Peyer's patch (tissue), 4 donors: ENCODE measurements at places on chromosomes 5 and 9. TPM values are rescaled to one million over a fixed set of nuclear protein-coding genes. Genes with fewer than 3 reads are reported as not detected.

GRCh38 chr5:168109441-168109840, 182.0 kb upstream of the WWC1 start:
- no peaks in the 10 kb centered on the region for H3K4me1 ChIP-seq
- H3K4me3 ChIP-seq: no peak overlapping the region
- H3K27me3 ChIP-seq: no peaks in the 10 kb centered on the region

GRCh38 chr5:68227532-68228160, 12.1 kb downstream of the PIK3R1 start:
- no peaks in the 10 kb centered on the region for H3K27me3 ChIP-seq
- no peak for DNase-seq
- H3K27ac ChIP-seq: no peak overlapping the region
- no peaks in the 10 kb centered on the region for H3K4me1 ChIP-seq
- H3K36me3 ChIP-seq: no peaks in the 10 kb centered on the region
- H3K4me3 ChIP-seq: no peak overlapping the region

GRCh38 chr9:19690128-19690527, 98.7 kb downstream of the SLC24A2 start:
- H3K36me3 ChIP-seq: no peaks in the 10 kb centered on the region
- no peak overlapping the region for H3K4me3 ChIP-seq
- no peaks in the 10 kb centered on the region for H3K4me1 ChIP-seq

The GMCL2 gene
- total RNA-seq: not detected

The GRM6 gene
- not detected for total RNA-seq

The SLC1A3 gene
- total RNA-seq: 0.95 TPM

- no peaks in the 10 kb centered on the region for H3K4me1 ChIP-seq
- DNase-seq: no peak
- no peak overlapping the region for H3K27ac ChIP-seq
- H3K4me3 ChIP-seq: no peak overlapping the region
- H3K36me3 ChIP-seq: no peaks in the 10 kb centered on the region
- H3K27me3 ChIP-seq: no peaks in the 10 kb centered on the region
Observed at GRCh38 chr9:99351647-99352046, 129.6 kb downstream of the SEC61B start.

GRCh38 chr5:104084896-104085295, 522.3 kb upstream of the NUDT12 start:
- no peaks in the 10 kb centered on the region for H3K27me3 ChIP-seq
- H3K36me3 ChIP-seq: no peaks in the 10 kb centered on the region
- no peaks in the 10 kb centered on the region for H3K4me1 ChIP-seq
- H3K27ac ChIP-seq: no peak overlapping the region

GRCh38 chr5:10519729-10520128, 44.1 kb upstream of the ANKRD33B start:
- H3K27me3 ChIP-seq: no peaks in the 10 kb centered on the region
- no peak overlapping the region for H3K4me3 ChIP-seq
- no peak for DNase-seq
- H3K4me1 ChIP-seq: no peaks in the 10 kb centered on the region

- DNase-seq: no peak
- H3K36me3 ChIP-seq: no peaks in the 10 kb centered on the region
Observed at GRCh38 chr5:142826741-142827492, 56.7 kb downstream of the ARHGAP26 start.

DNA sequence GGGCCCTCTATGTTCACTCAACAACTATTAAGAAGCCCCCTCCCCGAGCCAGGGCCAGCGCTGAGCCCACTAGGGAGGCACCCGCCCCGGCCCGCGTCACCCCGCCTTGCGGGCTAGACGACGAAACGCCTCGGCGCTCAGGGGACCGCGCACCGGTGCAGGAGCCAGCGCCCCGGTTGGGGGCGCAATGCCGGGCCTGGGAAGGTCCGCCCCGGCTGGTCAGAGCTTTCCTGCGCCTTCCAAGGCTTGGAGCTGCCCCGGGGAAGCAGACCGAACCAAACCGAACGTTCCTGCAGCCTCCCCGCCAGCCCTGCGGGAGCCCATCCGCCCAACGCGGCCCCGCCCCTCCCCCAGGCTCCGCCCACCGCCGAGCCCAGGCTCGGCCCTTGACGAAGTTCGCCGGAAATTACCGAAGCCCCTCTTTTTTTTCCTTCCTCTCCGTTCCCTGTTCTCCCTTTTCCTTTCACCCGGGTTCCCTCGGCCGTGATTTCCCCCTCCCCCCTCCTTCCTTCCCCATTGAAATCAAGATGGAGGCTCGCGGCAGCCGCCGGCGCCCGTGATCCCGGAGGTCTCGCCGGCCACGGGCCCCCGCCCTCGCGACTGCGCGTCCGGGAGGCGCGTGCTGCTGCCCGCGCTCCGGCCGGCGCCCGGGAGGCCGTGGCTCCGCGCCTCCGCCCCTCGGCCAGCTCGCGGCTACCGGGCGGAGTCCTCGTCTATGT, at the start of gene TRIO:
TRIO (plus strand) TSS at position 516 of the 719 bp plus-strand sequence. CDS start 384 bp downstream, outside the sequence.
- no peaks in the 10 kb centered on the region for H3K27me3 ChIP-seq
- H3K36me3 ChIP-seq: no peaks in the 10 kb centered on the region
- DNase-seq: peak; percentile 95
- peaks cover 26% of the 10 kb centered on the region for H3K4me1 ChIP-seq
- H3K4me3 ChIP-seq: peak within 1 kb of the TSS; percentile 76
- peak within 1 kb of the TSS; percentile 97 for H3K27ac ChIP-seq

GRCh38 chr5:149745-150485, 41.4 kb upstream of the LRRC14B start:
- H3K4me1 ChIP-seq: no peaks in the 10 kb centered on the region
- no peaks in the 10 kb centered on the region for H3K27me3 ChIP-seq
- no peaks in the 10 kb centered on the region for H3K36me3 ChIP-seq
- no peak for DNase-seq
- H3K4me3 ChIP-seq: no peak overlapping the region

- no peaks in the 10 kb centered on the region for H3K4me1 ChIP-seq
- H3K4me3 ChIP-seq: peak within 1 kb of the TSS; percentile 49
- no peaks in the 10 kb centered on the region for H3K36me3 ChIP-seq
- no peaks in the 10 kb centered on the region for H3K27me3 ChIP-seq
- H3K27ac ChIP-seq: peak within 1 kb of the TSS; percentile 78
Observed at GRCh38 chr5:149581192-149581861, at the start of gene ARHGEF37. Gene ARHGEF37, plus strand, starts transcription at chr5:149581498. Its CDS starts 16,272 bp downstream, at chr5:149597770.

- H3K27me3 ChIP-seq: no peaks in the 10 kb centered on the region
- H3K27ac ChIP-seq: no peak overlapping the region
- no peak for DNase-seq
- no peak overlapping the region for H3K4me3 ChIP-seq
Observed at GRCh38 chr9:91312717-91313325, 48.9 kb downstream of the AUH start.

DNA sequence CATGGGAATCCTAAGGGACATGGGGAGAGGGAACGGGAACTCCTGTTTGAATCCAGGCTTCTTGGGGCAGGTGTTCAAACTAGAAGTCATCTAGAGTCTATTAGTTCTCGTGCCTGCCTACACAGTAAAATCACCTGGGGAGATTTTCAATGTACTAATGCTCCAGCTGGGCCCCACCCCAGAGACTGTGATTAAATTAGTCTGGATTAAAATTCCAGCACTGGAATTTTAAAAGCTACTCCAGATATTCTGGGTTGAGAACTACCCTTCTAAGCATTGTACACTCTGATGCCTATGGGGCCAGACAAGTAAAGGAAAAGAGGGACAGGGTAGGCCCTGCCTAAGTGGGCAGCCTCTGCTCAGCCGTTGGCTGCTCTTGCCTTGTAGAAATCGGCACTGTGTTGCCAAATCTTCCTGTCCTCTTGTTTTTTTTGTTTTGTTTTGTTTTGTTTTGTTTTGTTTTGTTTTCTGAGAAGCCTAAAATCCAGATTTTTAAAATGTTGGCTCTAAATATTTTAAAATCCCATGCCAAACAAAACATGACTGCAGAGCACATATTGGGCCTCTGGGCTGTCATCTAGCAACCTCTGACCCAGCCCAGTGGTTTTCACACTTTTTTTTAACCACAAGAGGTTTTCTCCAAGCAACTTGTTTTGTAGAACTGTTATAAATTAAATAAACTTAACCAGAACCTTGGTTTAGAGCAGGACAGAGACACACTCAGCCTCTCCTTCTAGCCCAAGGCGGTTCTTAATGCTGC, 29.0 kb downstream of the ADRB2 start:
- no peaks in the 10 kb centered on the region for H3K36me3 ChIP-seq
- no peak for DNase-seq
- H3K4me1 ChIP-seq: peaks cover 6% of the 10 kb centered on the region
- H3K4me3 ChIP-seq: no peak overlapping the region
- H3K27me3 ChIP-seq: no peaks in the 10 kb centered on the region

DNA sequence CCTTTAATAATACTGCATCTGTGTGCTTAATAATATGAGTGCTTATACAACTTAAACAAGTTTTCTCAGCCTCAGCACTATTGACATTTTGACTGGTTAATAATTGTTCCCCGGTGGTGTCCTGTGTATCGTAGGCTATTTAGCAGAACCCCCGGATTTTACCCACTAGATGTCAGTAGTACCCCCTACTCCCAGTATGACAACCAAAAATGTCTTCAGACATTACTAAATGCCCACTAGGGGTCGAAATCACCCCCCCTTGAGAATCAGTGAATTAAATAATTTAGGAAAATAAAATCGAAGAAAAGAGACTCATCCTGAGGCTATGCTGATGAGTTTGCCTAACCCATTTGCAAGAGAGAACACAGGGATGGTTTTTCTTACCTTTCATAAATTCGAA, 166.3 kb downstream of the ATP10B start:
- H3K4me3 ChIP-seq: no peak overlapping the region
- no peak overlapping the region for H3K27ac ChIP-seq
- H3K36me3 ChIP-seq: no peaks in the 10 kb centered on the region

- no peak overlapping the region for H3K4me3 ChIP-seq
- H3K27me3 ChIP-seq: no peaks in the 10 kb centered on the region
- peak overlapping the region; percentile 78 for H3K27ac ChIP-seq
- H3K4me1 ChIP-seq: peaks cover 58% of the 10 kb centered on the region
- peak; percentile 25 for DNase-seq
Observed at GRCh38 chr9:27377811-27378456, 81.0 kb upstream of the EQTN start.

The CCDC180 gene
- total RNA-seq: 3.5 TPM

The CCL27 gene
- total RNA-seq: not detected

DNA sequence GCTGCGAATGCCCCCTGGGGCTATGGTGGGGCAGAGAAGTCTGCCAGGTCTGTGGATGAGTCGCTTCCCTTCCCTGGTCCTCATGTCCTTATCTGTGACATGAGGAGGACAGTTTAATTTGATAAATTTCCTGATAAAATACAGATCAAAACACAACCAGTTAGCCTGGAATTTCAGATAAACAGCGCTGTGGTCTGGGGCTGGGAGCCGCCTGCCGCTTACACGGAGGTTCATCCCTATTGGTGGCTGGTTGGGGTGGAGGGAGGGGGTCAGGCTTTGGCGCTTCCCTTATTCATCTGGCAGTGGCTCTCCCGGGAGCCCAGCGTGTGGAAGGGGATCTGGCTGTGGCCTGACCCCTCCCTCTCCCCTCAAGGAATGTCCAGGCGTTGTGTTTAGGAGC, 17.9 kb downstream of the CRB2 start:
- no peak overlapping the region for H3K27ac ChIP-seq
- H3K4me1 ChIP-seq: no peaks in the 10 kb centered on the region
- DNase-seq: no peak
- H3K4me3 ChIP-seq: no peak overlapping the region
- H3K36me3 ChIP-seq: no peaks in the 10 kb centered on the region
- H3K27me3 ChIP-seq: no peaks in the 10 kb centered on the region
